COR-L47 (cell line): ENCODE measurements at places on chromosomes 4 and X.

DNA sequence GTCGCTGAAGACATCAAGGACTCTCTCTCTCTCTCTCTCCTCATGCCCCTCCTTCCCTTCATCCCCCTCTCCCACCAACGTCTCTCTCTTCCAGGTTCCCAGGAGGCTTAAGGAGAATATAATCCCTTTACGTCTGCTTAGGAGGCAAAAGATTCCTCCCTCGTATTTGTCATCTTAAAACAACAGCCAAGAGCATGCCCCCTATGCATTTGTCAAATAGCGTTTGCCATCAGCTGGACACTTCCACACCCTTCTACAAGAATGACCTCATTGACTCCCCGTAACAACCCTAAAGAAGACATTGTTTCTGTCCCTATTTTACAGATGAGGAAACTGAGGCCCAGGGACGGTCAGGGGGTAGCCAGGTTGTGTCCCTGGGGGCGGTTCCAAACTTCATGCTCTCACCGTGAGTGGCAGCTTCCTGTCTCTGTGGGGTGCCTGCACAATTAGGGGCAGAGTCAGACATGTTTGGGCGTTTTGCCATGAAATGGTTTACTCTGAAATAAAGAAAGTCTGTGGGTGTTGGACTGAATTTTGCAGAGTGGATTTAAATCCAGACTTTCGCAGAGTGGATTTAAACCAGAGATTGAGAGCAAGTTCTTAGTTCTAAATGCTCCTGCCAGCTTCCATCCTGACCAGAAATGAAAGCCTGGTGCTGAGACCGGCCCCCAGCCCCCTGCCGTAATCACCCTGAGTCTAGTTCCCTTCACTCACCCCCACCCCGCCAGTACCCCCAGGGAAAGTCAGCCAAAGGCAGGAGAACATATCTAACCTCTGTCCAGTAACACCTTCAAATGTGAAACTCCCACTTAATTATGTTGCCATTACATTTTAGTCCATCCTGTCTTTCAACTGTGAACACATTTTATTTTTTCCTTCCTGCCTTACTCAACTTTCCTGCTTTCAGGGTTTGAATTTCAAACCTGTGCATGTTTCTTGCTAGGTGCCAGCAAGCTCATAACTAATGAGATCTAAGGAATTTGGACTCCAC is 44.3 kb upstream of the TBL1X start:
- DNase-seq, result peak; percentile 73

- DNase-seq, result no peak
Observed at GRCh38 chr4:86452422-86452891, 92.6 kb upstream of the MAPK10 start.

- no peak for DNase-seq
Observed at GRCh38 chr4:3387943-3388361, 53.8 kb upstream of the HGFAC start.

DNA sequence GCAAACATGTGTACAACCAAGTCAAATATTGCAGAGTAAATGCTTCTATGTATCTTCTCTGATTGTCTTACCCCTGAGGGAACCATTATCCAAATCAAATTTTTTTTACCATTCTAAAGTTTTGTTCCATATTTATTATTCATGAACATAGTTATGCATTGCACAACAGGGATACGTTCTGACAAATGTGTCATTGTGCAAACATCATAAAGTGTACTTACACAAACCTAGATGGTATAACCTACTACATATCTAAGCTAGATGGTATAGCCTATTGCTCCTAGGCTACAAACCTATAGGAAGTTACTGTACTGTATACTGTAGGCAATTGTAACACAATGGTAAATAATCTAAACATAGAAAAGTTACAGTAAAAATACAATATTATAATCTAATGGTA is 23.4 kb downstream of the BEX3 start:
- DNase-seq, result no peak

- DNase-seq, result no peak
Observed at GRCh38 chr4:182303847-182304246, 60.6 kb downstream of the TENM3 start.

GRCh38 chrX:28127662-28128061 is 146.4 kb upstream of the DCAF8L1 start:
- DNase-seq, result no peak

- no peak for DNase-seq
Observed at GRCh38 chr4:21858971-21859370, 89.6 kb downstream of the KCNIP4 start.

DNA sequence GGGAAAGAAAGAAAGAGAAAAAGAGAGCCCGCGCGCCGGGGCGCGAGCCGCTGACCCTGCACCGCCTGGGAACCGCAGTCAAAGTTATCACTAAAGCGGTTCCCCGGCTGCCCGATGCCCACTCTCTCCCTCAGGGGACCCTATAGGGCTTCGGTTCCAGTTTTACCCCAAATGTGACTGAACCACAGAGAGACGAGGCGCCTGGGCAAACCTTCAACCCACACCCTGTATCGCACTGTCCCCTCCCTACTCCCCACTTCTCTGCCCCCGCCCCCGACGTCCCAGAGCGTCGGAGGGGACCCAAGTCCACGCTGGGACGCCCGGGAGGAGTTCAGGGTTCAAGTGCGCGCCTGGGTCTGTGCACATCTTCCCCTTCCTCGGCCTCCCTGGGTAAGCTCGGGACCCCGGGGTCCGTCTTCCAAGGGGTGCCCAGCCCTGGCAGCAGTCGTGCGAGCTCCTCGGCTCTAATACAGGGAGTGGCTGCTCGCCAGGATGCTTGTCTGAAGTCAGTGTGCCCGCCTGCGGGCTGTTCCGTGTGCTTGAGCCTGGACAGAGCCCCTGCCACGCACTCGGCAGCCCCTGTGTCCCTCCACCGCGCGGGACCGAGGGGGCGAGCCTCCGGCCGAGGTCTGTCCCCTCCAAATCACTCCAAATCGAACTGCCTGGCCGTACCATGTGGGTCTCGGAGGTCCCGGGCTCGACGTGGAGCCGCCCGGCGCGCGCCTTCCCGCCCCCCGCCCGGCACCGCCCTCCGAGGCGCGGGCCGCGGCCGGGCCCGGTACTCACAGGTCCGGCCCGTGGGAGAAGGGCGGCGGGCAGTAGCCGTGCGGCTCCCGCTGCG is 960 bp downstream of the TRPC3 start:
- peak; percentile 8 for DNase-seq

GRCh38 chrX:41029332-41029731 is 55.9 kb upstream of the USP9X start:
- DNase-seq, result no peak

GRCh38 chr4:82397527-82397926 is 23.7 kb upstream of the HNRNPD start:
- no peak for DNase-seq

DNA sequence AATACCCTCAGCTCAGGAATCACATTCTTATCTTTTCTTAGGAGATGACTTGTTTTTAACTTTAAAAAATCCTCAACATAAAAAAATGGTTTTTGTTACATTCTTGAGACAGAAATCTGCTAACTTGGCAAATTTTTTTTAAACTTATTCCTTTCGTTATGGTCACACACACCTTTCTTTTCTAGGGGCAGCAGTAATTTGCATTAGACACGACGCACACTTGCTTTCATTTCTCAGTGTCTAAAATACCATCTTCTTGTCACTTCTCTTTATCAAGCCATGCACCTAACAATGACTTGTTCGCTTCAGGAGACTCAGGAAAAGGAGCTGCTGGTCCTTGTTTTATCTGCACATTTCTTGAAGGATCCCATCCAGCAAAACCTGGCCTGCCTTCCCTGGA is 112.6 kb upstream of the TBL1X start:
- no peak for DNase-seq
